CD8-positive, alpha-beta T cell (primary cell): ENCODE measurements at places on chromosomes 2 and 18.

- DNase-seq, result no peak
These were observed 25.3 kb downstream of the SCG2 start for GRCh38 chr2:223576873-223577272.

GRCh38 chr18:73708591-73708990 lies 439.0 kb downstream of the FBXO15 start:
- no peak for DNase-seq

GRCh38 chr18:26059357-26059756 lies 31.1 kb downstream of the SS18 start:
- no peak for DNase-seq

DNA sequence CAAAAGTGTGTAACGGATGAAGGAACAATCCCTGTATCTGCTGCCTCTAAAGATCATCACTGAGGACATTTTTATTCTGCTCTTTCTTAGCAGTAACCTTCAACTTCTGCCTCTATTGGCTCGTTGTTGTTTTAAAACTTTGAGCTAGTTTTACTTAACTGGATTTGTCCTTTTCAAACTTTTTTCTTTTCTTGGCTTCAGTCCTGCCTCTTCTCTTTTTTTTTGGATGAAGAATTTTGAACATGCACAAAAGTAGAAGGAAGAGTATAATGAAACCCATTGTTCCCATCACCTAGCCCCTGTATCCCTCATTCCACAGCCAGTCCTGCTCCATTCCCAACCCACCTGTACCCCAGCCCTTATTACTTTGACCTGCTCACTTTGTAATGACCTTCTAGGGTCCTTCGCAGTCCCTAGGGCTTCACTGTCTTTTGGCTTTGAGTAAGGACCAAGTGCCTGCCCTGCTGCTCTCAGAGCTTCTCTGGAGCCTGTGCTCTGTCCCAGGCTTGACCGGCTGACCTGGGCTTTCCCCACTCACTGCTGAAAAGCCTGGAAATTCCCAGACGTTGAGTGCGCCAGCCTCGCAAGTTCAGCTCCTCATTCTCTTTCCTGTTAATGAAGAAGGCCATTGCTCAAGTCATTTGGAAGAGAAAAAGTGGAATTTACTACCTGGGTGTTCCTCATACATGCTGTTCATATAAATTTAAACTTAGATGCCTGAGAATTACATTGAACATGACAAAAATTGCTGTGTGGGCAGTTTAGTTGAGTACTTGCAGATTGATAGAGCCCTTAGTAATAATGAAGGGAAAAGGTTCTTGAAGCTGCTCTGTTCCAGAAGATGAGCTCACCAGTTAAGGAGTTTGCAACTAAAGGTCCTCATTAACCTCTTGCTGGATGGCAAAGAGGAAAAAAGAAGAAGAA lies 149.3 kb upstream of the ALPP start:
- no peak for DNase-seq

DNA sequence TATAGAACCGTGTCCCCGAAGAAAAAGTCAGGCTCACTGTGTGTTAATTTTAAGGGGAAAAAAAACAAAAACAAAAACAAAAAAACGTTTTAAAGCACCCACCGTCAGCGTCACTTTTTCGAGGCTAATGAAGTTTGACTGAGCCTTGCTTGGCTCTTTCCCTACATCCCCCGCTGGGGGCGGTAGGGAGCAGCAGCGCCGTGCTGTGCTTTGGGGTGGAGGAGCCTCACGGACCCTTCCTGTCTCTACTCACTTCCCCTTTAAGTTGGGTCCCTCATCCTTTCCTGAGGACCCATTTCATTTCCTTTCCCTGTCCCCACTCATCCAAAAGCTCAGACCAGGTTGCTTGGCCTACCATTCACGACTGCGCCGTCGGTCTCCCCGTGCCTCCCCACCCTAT lies 82.8 kb upstream of the RPL31 start:
- DNase-seq, result no peak

GRCh38 chr2:206211657-206212255 lies 52.1 kb downstream of the EEF1B2 start:
- DNase-seq, result no peak

- DNase-seq, result peak; percentile 49
These were observed 176.0 kb downstream of the SMAD2 start for GRCh38 chr18:47754311-47755101.

- no peak for DNase-seq
These were observed 292.9 kb upstream of the MEX3C start for GRCh38 chr18:51490417-51490816.

DNA sequence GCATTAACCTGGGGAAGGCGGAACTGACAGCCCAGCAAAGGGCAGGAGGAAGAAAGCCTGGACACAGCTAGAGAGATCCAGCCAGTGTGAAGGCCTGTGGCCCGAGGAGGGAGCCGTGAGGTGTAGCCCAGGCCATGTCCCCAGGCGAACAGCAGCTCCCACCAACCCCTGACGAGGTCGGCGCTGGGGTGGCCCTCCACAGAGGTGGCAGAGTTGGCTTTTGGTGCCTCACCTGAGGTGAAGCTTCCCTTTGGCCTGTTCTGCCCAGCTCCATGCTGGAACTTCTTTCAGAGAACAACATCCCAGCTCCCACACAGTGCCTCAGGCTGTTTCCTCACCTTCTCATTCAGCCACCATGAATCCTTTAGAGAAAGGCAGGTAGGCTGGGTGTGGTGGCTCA lies 13.3 kb downstream of the TMEM177 start:
- no peak for DNase-seq

GRCh38 chr2:162839419-162839818 lies 852 bp upstream of the KCNH7 start:
- no peak for DNase-seq

- no peak for DNase-seq
These were observed 26.8 kb downstream of the RUFY4 start for GRCh38 chr2:218095853-218096252.

- no peak for DNase-seq
These were observed 28.4 kb upstream of the PUM2 start for GRCh38 chr2:20378891-20379519.

GRCh38 chr2:211454679-211455078 lies 898.3 kb downstream of the CPS1 start:
- DNase-seq, result no peak

GRCh38 chr2:119247844-119248271 lies 24.2 kb downstream of the STEAP3 start:
- DNase-seq, result no peak

GRCh38 chr2:174572556-174572955 lies 25.0 kb downstream of the WIPF1 start:
- no peak for DNase-seq

DNA sequence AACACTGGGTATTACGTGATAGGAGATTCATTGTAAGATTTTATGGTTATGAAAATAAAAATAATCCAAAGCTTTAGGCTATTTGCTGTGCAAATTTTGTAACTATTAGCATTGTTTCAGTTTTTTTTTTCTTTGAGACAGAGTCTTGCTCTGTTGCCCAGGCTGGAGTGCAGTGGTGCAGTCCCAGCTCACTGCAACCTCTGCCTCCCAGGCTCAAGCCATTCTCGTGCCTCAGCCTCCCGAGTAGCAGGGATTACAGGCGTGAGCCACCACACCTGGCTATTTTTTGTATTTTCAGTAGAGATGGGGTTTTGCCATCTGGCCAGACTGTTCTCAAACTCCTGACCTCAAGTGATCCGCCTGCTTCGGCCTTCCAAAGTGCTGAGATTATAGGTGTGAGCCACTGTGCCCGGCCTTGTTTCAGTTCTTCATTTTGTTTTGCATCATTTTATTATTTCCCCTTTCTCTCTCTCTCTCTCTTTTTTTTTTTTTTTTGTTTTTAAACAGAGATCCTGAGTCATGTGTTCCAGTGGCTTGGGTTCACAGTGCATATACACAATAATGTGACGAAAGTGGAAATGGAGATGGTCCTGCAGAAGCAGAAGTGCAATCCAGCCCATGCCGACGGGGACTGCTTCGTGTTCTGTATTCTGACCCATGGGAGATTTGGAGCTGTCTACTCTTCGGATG lies 25.8 kb downstream of the CASP10 start:
- no peak for DNase-seq

DNA sequence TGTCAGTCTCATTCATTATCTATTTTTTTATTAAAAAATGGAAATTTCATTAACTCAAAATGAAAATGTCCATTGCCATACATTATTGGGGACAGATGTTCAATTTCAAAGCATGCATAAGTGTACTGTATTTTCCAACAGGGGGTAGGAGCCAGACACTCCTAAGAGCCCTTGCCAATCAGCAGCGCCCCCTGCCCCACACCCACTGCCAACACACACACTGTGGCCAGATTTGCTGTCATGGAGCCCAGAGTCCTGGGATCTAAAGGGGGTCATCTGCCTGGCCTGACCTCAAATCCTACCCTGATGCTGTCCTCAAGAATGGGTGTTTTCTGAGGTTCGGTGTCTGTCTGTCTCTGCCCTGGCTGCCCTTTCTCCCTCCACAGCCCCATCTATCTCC lies 162.2 kb upstream of the TWIST2 start:
- DNase-seq, result no peak

DNA sequence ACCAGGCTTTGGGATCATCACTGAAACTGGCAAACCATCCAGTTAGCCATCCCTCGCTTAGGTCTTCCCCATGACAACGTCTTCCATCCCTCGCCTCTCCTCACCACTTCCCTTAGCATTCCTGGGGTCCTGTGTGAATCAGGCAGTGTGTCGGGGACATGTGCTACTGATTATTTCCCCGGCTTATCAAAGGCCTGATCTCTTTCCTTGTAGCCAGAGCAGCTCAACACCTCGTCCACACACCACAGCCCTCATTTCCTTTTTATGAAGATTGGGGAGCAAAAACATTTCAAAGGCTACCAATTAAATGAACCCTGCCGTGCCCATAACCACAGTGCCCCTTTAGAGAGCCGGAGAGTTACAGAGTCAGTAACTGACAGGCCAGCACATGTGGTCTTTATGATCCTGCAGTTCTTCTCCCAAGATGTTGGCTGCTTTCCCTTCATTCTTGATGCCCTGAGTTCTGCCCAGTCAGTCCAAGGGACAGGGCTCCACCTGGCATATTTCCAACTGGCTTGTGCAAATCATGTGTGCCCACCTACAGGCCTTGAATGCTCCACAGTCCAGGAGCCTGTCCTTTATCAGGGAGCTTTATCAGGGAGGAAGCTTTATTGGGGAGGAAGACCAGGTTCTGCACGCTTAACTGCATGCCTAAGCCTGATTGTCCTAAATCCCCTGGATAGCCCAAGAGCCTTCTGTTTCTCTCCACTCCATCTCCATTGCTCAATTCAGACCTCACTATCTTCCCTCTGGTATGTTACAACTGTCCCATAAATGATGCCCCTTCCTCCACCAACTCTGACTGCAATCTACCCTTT lies 343.1 kb downstream of the CYRIA start:
- DNase-seq, result no peak
